GM12878 (cell line): ENCODE measurements at places on chromosomes 1 and 21. TPM values are rescaled to one million over a fixed set of nuclear protein-coding genes. Genes with fewer than 3 reads are reported as not detected.

DNA sequence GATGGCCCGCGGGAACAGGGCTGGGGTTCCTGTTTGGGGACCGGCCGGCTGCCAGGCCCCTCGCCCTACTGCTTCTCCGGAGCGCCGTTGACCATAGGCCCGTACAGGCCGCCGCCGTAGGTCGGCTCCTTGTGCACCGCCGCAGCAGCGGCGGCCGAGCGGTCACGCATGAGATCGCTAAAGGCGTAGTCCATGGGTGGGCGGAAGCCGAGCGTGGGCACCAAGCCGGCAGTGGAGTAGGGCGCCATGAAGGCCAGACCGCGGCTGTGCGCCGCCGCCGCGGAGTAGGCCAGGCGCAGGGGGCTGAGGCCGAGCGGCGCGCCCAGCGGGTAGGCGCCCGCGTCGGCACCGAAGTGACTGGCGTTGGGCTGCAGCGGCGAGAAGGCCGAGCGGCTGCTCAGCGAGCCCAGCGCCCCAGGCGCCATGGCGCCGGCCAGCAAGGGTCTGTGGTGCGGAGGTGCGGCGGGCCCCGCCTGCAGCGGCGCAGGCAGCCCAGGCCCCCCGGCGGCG lies 4.6 kb downstream of the DMRTA2 start:
- peaks cover 20% of the 10 kb centered on the region for H3K27me3 ChIP-seq
- no peak overlapping the region for H3K27ac ChIP-seq
- H3K36me3 ChIP-seq = no peaks in the 10 kb centered on the region

DNA sequence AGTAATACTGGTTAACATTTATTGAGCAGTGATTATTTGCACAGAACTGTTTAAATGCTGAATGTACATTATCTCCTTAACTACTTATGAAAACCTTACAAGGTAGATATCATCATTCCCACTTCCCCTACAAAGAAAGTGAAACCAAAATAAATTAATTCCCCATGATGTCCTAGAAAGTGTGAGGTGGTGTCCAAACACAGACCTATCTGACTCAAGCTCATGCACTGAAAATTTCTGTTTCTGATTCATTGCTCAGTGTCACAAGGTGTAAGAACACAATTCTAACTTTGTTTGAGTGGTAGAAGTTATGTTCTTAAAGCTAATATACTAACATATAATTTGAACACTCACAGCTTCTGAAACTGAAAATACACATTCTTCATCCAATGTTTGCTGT lies 178.7 kb downstream of the MRPL39 start:
- H3K4me1 ChIP-seq = peaks cover 29% of the 10 kb centered on the region
- no peaks in the 10 kb centered on the region for H3K36me3 ChIP-seq
- H3K27ac ChIP-seq = peak overlapping the region; percentile 97
- H3K27me3 ChIP-seq = no peaks in the 10 kb centered on the region

DNA sequence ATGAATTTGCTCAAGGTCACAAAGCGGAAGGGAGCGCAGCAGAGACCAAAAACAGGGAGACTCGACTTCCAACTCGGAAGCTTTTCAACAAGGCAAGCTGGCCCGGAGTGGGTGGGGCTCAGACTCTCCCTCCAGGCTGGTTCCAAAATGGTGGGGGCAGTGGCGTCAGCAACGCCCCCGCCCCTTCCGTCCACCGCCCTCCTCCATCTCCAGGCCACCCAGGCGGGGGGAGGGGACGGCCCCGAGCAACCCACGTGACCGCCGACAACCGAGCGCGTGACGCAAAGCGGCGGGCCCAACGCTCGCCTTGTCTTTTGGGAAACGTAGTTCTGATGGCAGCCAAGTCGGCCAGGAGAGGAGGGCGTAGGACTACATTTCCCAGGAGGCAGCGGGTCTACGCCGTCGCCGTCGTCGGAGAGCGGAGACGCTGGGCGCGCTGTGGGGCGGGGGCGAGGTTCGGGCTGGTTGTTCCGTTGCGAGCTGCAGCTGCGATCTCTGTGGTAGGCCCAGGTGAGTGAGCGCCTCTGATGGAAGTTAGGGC lies at the start of gene THRAP3:
TSS of gene THRAP3 (plus strand) at position 448 of the 541 bp plus-strand sequence. CDS start 58,121 bp downstream, outside the sequence.
- peaks cover 7% of the 10 kb centered on the region; the same call in 1 of the 2 replicates for H3K4me1 ChIP-seq
- H3K27me3 ChIP-seq = no peaks in the 10 kb centered on the region
- peak within 1 kb of the TSS; percentile 88 for H3K27ac ChIP-seq
- H3K4me3 ChIP-seq = peak within 1 kb of the TSS; percentile 95
- DNase-seq = peak; percentile 97
- peaks cover 2% of the 10 kb centered on the region; the same call in 1 of the 2 replicates for H3K36me3 ChIP-seq

- peak overlapping the region; percentile 23; the same call in 1 of the 2 replicates for H3K4me3 ChIP-seq
- H3K27ac ChIP-seq = peak overlapping the region; percentile 79
- H3K27me3 ChIP-seq = no peaks in the 10 kb centered on the region
- H3K36me3 ChIP-seq = no peaks in the 10 kb centered on the region
Measured at GRCh38 chr1:219185486-219186117, 11.9 kb downstream of the LYPLAL1 start.

GRCh38 chr1:15064217-15064929 lies 89.2 kb upstream of the TMEM51 start:
- no peaks in the 10 kb centered on the region for H3K36me3 ChIP-seq
- DNase-seq = no peak
- no peak overlapping the region for H3K4me3 ChIP-seq
- no peaks in the 10 kb centered on the region for H3K27me3 ChIP-seq

DNA sequence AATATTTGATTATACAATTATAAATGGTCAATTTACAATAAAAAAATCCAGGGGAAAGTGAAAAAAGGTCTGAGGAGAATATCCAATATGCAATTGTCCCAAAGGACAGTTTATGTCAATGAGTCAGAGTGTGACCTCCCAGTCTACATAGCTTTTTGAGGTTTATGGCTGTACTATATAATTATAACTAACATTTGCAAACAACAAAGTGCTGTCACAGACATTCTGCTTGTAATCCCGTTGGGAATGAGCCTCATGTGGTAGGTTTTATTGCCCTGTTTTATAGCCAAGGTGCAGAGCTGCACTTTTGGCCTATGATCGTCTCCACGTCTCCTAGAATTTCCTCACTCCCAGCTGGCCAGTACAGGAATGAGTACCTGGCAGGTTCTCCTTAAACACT lies 103.8 kb downstream of the ADSS2 start:
- no peak overlapping the region for H3K4me3 ChIP-seq
- no peaks in the 10 kb centered on the region for H3K36me3 ChIP-seq
- no peaks in the 10 kb centered on the region for H3K27me3 ChIP-seq
- no peak for DNase-seq
- H3K27ac ChIP-seq = no peak overlapping the region

GRCh38 chr1:109623601-109624161 lies 4.0 kb downstream of the AMPD2 start:
- peak overlapping the region; percentile 53 for H3K27ac ChIP-seq
- H3K4me1 ChIP-seq = peaks cover 34% of the 10 kb centered on the region
- no peaks in the 10 kb centered on the region for H3K27me3 ChIP-seq
- H3K36me3 ChIP-seq = no peaks in the 10 kb centered on the region

DNA sequence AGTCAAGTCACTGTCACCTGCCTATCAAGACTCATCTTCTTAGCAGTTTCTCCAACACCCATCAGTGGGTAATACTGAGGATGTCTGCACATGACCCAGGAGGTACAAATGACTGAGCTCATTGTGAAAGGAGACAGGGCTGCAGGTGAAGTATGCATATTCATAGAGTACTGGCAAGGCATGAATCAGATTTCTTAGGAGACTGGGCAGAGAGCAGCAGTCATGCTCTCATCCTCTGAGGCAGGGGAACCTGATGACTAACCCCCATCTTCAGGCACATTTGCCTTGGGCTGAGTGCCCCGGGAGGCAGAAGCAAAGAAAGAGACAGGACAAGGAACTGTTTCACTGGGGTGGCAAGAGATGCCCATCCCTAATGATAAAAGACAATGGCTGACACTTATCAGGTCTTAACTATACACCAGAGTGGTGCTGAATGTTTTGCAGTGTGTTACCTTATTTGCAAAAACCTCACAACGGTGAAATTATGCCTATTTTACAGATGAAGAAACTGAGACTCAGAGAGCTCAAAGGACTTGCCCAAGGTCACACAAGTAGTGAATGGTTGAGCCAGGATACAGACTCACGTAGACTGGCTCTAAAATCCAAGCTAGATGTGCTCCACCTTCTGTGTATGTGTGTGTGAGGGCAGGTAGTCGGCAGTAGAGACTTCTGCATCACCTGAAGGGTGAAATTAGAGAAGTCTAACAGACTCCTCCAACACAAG lies 9.2 kb upstream of the GRHL3 start:
- H3K27me3 ChIP-seq = peaks cover 5% of the 10 kb centered on the region; the same call in 1 of the 2 replicates
- H3K4me1 ChIP-seq = peaks cover 3% of the 10 kb centered on the region; the same call in 1 of the 2 replicates
- H3K4me3 ChIP-seq = no peak overlapping the region
- no peak for DNase-seq
- H3K27ac ChIP-seq = no peak overlapping the region

Gene SLFNL1
- 0.18 and 0.24 TPM in 2 replicates for total RNA-seq
